ENCODE measurements at places on chromosomes 6 and 20. TPM values are rescaled to one million over a fixed set of nuclear protein-coding genes. Genes with fewer than 3 reads are reported as not detected.

DNA sequence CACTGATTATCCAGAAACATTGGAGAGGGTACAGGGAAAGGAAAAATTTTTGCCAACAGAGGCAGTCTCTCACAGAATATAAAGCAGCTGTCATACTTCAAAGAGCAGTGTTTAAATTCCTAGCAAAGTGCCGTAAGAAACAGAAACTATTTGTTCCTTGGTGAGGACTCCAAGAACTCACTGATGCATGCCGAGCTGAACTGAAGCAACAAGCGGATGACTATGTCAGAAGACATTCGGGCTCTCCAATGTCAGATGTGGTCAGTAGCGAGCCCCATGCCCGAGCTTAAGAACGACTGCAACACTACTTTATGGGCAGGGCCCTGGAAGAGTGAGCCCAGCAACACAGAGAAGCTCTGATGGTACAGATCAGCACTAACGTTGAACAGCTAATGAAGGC is 54.7 kb downstream of the OR2B6 start:
- no peak for ATAC-seq

GRCh38 chr6:12457094-12457493 is 166.9 kb downstream of the EDN1 start:
- peak; percentile 90 for ATAC-seq

GRCh38 chr20:53354314-53354713 is 239.3 kb downstream of the ZNF217 start:
- no peak for ATAC-seq

DNA sequence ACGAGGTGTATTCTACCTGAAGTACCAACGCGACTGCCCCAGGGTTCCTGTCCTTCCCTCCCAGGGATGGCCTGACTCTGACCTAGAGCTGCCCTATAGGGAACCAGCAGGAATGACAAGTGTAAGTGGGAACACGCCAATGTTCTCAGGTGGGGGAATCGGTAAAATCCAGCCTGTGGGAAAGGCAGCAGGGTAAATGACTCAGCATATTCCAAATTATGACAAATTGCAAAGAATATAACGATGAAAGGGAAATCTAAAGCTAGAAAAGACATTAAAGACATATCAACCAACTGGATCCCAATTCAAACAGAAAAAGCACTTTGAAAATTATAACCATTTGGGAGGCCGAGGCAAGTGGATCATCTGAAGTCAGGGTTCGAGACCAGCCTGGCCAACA is 41.8 kb downstream of the KIF16B start:
- ATAC-seq: no peak

DNA sequence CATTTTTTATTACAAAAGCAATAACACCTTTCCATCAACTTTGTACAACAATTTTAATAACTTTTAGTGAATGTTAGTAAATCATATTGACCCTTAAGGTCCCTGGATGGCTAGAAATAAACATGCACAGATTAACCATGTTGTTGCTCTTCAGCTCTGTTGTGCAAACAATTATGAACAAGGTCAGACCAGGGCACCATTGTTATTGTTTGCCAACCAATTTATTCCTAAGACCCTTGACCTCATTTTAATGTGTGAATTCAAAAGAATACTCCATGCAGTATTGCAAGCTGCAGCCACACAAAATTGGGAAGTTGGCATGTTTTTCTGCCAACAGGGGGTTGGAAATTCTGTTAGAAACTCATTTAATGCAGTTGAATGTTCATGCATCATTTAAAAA is 426.6 kb upstream of the MAP3K7 start:
- no peak for ATAC-seq

- peak; percentile 73 for ATAC-seq
Observed at GRCh38 chr20:60171313-60171712, 213.1 kb downstream of the CDH26 start.

DNA sequence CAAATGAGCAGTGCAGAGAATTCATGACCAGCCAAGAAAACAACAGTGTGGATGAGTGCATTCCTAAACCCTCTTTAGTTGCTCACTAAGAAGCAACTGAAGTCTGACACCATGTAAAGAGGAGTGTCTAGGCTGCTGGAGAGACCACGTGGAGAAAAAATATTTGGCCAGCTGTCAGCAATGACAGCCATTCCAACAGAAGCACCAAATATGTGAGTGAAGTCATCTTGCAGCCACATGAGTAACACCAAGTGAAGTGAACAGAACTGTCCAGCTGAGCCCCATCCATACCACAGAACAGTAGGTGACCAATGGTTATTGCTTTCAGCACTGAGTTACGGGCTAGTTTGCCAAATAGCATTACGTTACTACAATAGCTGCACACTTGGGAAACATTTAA is 89.4 kb downstream of the TBXT start:
- ATAC-seq: no peak

DNA sequence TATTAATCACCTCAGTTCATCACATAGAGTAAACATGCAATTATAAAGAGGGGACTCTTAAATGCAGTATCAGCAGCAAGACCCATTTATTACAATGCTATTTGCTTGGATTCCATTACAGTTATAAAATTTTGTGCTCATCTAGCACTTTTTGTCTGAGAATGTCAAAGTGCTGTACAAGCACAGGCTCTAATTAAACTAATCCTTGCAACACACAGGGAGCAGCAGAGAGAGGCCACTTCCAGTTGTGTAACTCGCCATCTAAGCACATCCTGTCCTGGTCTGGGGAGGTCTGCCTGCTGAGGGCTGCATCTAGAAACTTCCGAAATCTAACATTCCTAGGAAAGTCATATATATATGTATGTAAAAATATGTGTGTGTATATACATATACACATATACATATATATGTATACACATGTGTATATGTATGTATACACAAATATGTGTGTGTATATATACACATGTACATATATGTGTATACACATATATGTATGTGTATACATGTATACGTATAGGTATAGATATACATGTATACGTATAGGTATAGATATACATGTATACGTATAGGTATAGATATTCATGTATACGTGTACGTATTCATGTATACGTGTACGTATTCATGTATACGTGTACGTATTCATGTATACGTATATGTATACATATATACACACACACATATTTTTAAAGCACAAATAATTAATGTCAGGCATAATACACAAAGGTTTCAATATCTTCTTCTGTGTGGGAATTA is 136.4 kb upstream of the JARID2 start:
- no peak for ATAC-seq

GRCh38 chr6:150336299-150336698 is 32.5 kb upstream of the IYD start:
- peak; percentile 41 for ATAC-seq

GRCh38 chr6:149680503-149680902 is 32.0 kb upstream of the KATNA1 start:
- no peak for ATAC-seq

GRCh38 chr6:154384191-154384590 is 27.6 kb upstream of the IPCEF1 start:
- no peak for ATAC-seq

DNA sequence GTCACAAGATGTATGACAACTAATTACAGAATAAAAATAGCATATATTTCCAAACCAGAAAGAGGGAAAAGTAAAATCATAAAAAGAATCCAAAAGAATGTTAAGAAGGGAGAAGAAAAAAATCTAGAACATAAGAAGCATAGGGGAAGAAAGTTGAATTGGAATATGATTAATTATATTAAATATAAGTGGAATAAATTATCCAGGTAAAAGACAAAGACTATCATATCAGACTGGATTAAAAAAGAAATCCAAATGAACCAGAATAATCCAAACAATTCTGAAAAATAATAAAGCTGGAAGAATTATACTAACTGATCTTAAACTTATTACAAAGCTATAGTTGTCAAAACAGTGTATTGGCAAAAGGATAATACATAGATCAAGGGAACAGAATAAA is 23.6 kb downstream of the CSNK2A1 start:
- ATAC-seq: no peak

GRCh38 chr20:13312300-13312699 is 91.2 kb downstream of the ISM1 start:
- ATAC-seq: peak; percentile 85

Gene GJA10
- total RNA-seq: not detected

Gene CPXM1
- 0.84 TPM for total RNA-seq

Gene PHACTR3
- 41.1 TPM for total RNA-seq

Gene EPPIN
- 0.31 TPM for total RNA-seq

Gene NRM
- total RNA-seq: 11.9 TPM

Gene ATG5
- 29.2 TPM for total RNA-seq
